ENCODE measurements at places on chromosomes 16 and 17.
A peak's percentile ranks its signal among the peaks of the same experiment; 100 is the strongest.

GRCh38 chr16:9761870-9762269, 420.4 kb downstream of the GRIN2A start:
- DNase-seq = no peak

GRCh38 chr17:65495122-65496055, 66.1 kb downstream of the AXIN2 start:
- no peak for DNase-seq

- DNase-seq = no peak
These were observed 35.9 kb downstream of the IRX6 start for GRCh38 chr16:55359946-55360345.

GRCh38 chr17:2374549-2375285, 26.1 kb downstream of the MNT start:
- DNase-seq = no peak

DNA sequence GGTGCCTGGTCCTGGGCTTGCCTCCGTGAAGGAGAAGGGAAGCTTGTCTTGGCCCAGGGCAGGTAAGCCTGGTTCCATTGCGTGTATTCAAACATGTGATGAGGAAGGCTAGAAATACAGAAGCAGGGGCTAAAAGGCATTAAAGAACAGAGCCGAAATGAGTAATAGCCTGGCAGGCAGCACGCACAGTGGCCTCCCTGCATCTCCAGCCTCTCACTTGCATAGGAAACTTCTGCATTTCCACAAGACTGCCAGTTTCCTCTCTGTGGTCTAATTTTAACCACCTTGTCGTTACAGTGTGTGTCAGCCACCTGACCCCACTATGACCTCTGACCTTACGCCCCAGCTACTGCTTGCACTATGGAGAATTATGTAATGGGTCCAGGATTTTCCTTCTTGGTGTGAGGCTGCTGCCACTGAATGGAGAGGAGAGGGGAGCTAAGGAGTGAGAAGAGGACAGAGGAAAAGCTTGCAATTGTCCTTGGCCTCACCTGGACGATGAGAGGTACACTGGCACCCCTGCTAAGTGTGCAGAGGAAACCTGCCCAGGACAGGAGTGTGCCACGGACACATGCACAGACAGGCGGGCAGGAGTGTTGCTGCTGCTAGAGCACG, 32.8 kb downstream of the HIC1 start:
- DNase-seq = no peak

GRCh38 chr17:6381526-6382465, 53.1 kb downstream of the AIPL1 start:
- DNase-seq = peak; percentile 92

GRCh38 chr17:74962622-74963394, 9.8 kb downstream of the HID1 start:
- DNase-seq = no peak
